ENCODE measurements at places on chromosomes 12 and 14.
A peak's percentile ranks its signal among the peaks of the same experiment; 100 is the strongest.

GRCh38 chr14:101590616-101591015 is 29.3 kb downstream of the DIO3 start:
- no peak for DNase-seq

GRCh38 chr14:90275458-90275814 is 19.1 kb downstream of the PSMC1 start:
- DNase-seq = no peak

DNA sequence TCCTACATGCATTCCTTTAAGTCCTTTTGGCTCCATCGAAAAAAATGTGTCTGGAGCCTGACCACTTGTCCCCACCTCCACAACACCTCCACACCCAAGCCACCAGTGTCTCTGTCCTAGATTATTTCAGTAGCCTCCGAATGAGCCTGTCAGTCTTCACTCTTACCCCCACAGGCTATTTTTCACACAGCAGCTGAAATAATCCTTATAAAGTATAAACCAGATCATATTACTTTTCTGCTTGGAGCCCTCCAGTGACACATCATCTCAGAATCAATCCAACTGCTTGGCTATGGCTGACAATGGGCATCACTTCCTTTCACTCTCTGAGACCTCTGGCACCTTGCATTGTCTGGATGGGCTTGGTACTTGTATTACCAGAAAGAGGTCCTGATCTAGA is 44.9 kb downstream of the BBS10 start:
- no peak for DNase-seq

GRCh38 chr12:109435428-109436187 is 41.5 kb downstream of the KCTD10 start:
- no peak for DNase-seq

DNA sequence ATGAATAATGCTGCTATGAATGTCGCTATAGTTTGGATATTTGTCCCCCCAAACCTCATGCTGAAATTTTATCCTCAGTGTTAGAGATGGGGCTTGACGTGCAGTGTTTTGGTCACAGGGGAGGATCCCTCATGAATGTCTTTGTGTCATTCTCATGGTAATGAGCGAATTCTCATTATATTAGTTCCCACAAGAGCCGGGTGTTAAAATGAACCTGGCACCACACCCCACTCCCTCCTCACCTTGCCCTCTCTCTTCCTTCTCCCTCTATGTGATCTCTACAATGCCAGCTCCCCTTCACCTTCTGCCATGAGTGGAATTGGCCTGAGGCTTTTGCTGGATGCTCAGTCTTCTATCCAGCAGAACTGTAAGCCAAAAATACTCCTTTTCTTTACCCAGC is 37.5 kb upstream of the YAF2 start:
- DNase-seq = no peak

DNA sequence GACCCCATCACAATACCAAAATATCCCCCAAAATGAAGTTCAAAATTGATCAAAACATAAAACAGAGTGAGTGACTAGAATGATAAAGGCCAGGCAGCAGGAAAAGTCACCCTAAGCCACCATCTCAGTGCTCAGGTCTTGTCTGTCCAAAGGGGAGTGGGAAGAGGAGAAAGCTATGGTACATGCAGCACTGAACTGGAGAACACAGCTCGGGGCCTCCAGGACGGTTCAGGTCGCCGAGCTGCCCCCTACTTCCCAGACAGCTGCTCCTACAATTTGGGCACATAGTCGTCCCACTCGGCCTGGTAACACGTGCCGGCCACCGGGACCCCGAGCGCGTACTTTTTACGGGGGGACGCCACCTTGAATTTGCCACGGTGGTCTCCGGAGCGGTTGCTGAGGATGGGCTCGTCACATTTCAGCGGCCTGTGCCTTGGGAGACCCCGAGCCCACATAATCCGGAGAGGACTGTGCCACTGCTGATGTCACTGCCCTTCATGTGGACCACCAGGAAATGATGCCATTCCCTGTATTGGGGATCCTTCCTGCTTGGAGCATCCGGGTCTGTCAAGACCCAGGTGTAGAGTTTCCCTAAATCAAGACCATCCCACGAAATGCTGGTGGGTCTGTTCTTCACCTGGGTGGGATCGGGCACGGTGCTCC is 31.6 kb downstream of the AK7 start:
- no peak for DNase-seq

DNA sequence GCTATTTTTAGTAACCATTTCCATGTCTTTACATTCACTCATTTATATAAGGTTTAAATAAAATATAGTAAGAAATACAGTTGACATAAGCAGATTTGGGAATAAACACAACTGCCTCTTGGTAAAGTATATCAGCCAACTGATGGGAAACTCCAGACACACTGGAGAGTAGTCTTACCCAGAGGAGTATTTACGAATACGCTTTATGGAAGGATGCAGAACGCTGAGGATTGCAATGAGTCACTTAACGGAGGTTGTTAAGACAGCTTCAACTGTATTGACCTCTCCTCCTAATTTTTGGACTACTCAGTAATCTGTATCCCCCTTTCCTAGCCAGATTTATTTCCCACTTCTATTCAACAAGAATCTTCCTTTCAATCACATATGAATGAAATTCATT is 6.0 kb downstream of the C2CD5 start:
- DNase-seq = no peak

GRCh38 chr12:124413401-124413800 is 118.5 kb downstream of the RFLNA start:
- DNase-seq = no peak

DNA sequence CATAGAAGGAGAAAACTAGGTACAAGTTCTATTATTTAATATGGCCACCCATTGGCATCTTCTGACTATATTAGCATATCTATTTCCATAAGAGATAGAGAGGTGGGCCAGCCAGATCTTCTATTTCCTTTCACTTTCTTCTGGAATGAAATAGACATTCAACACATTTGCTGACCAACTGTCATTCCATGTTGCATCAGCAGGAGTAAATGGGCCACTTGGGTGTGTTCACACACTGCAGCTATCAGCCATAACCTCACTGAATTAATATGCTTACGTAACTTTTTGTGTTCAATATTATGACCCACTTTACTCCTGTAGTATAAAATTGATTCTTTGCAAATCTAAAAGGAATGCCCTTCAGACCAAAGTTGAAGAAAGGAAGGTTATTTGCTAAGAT is 106.2 kb upstream of the LGR5 start:
- no peak for DNase-seq

GRCh38 chr12:24839268-24839791 is 109.6 kb downstream of the BCAT1 start:
- no peak for DNase-seq

- no peak for DNase-seq
Measured at GRCh38 chr12:43154498-43155045, 397.4 kb downstream of the ADAMTS20 start.

GRCh38 chr12:80766897-80767296 is 50.2 kb downstream of the MYF5 start:
- no peak for DNase-seq

DNA sequence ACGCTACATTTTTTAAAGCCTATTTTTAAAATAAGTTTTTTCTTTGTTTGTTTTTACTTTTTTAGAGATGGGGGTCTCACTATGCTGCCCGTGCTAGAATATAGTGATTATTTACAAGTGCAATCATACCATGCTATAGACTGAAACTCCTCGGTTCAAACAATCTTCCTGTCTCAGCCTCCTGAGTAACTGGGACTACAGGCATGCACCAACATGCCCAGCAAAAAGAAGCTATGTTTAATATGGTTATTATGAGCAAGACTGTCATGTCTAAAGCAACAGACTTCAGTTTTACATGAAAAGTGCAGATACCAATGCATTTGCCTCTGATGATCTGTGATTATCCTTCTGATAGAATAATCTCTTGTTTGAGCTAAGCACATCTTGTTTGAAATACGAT is 45.6 kb upstream of the SGPP1 start:
- no peak for DNase-seq

DNA sequence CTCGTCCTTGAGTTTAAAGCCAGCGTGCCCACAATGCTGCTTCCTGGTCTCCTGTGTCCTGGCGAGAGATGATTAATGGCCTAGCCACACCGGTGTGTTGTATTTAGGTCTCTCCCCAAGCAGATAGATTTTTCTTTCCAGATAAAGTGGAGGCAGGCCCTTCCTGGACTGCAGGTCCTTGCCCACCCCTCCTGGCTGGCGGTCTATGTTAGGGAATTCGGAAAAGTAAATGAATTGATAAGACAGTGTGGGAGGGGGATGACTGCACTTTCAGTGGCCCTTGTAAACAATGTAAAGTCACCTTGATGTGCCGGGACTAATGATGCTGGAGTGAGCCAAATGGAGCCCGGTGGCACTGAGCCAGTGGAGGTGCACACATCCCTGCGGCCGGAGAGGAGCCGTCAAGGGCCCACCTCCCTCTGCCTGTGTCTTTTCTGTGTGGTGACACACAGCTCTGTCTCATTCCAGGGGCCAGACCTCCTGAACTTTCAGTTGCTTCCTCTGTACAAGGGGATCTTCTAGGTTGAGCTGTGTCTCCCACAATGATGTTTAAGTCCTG is 70.6 kb upstream of the ESRRB start:
- no peak for DNase-seq

DNA sequence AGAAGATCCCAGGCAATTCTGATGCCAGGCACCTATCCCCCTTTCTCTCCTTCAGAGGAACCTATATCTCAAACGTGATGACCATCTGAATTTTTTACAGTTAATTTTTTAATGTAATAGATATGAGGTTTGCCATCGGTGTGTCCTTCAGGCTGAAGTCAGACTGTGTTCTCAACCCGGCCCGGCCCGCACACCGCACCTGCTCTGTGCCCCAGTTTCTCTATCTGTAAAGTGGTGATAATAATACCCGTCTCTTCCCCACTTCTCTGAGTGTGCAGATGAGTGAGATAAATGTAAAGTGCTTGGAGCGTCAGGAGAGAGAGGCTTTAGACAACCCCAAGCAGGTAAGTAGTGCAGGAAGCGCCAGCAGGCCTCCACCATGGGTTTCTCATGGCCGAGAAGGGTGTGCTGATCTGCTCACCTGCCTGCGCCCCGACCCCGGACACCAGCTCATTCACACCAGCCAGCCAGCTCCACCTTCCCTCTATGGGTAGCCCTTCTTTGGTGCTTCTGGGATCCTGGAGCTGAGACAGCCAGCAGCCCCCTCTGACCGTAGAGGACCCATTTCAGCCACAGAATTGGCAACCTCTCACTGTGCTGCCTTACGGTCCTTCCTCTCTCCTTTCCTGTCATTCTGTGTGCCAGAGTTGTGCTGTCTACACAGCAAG is 80.0 kb downstream of the ZFP36L1 start:
- no peak for DNase-seq

GRCh38 chr12:1573960-1574864 is 20.2 kb downstream of the FBXL14 start:
- no peak for DNase-seq

GRCh38 chr12:120783197-120783596 is 57.6 kb downstream of the ACADS start:
- peak; percentile 25 for DNase-seq

GRCh38 chr12:13374793-13375192 is 178.3 kb downstream of the EMP1 start:
- no peak for DNase-seq

GRCh38 chr14:33332497-33332896 is 393.8 kb downstream of the NPAS3 start:
- DNase-seq = no peak

GRCh38 chr12:7756993-7757392 is 8.0 kb upstream of the NANOGNB start:
- DNase-seq = no peak

GRCh38 chr14:74667758-74668157 is 45.1 kb downstream of the AREL1 start:
- no peak for DNase-seq

GRCh38 chr14:70947739-70948138 is 40.5 kb downstream of the PCNX1 start:
- DNase-seq = no peak

- no peak for DNase-seq
Measured at GRCh38 chr14:100885617-100886016, 17.9 kb downstream of the RTL1 start.

- no peak for DNase-seq
Measured at GRCh38 chr12:2691006-2691344, 103.8 kb upstream of the FKBP4 start.

GRCh38 chr12:81010641-81011040 is 67.2 kb upstream of the ACSS3 start:
- DNase-seq = no peak

- no peak for DNase-seq
Measured at GRCh38 chr12:1403417-1403816, 191.0 kb downstream of the FBXL14 start.

DNA sequence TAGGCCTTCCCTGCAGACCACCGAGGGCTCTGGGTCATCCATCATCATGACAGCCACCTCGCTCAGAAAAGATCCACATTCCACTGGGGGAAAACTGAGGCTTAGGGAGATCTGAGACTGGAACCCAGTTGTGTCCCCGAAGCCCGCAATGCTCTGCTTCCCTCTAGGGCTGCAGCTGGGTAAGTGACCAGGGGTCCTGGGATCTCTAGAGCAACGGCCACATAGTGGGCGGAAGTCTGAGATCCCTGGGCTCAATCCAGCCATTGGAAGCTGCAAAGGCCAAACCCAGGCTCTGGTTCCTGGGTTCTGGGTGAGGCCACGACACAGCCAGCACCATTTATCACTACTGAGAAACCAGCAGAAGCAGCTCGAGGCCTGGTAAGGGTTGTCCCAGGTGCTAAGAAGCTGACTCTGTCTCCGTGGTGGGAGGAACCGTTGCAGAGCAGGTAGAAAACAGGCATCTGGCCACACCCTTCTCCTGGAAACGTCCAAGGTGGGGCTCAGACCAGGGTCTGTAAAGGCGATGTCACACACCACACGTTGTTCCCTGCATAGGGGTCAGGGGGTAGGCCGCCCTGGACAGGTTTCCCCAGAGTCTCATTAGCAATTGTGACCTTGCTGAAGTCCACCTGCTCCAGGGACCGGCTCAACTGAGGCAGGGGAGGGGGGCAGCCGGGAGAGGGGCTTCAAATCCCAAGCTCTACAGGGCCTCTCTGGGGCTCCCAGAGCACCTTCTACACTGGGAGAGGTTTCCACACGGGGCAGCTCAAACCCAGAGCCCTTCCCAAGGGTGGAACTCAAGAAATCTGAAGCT is 38.6 kb downstream of the BCL11B start:
- no peak for DNase-seq

DNA sequence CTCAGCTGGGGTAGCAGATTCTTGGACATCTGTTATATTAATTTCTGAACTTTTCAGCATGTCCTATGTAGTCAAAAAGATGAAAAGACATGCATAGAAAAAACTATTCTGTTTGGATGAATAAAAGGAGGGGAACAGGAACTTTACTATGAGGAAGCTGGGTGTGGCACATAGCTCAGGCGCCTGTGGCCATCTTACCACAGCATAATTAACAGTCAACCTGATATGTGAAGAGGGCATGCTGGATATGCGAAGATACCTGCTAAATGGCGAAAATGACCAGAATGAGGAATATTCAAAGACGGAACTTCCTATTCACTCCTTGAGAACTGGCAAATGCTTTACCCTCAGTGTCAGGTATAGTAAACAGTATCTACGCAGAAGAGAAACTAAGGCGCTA is 18.4 kb downstream of the SETD3 start:
- no peak for DNase-seq

- DNase-seq = no peak
Measured at GRCh38 chr12:24955853-24956252, 7.0 kb upstream of the BCAT1 start.
